Activated CD4-positive, alpha-beta memory T cell treated with anti-CD3 and anti-CD28 coated beads for 36 hours (primary cell): ENCODE measurements at places on chromosomes 7 and 10.

DNA sequence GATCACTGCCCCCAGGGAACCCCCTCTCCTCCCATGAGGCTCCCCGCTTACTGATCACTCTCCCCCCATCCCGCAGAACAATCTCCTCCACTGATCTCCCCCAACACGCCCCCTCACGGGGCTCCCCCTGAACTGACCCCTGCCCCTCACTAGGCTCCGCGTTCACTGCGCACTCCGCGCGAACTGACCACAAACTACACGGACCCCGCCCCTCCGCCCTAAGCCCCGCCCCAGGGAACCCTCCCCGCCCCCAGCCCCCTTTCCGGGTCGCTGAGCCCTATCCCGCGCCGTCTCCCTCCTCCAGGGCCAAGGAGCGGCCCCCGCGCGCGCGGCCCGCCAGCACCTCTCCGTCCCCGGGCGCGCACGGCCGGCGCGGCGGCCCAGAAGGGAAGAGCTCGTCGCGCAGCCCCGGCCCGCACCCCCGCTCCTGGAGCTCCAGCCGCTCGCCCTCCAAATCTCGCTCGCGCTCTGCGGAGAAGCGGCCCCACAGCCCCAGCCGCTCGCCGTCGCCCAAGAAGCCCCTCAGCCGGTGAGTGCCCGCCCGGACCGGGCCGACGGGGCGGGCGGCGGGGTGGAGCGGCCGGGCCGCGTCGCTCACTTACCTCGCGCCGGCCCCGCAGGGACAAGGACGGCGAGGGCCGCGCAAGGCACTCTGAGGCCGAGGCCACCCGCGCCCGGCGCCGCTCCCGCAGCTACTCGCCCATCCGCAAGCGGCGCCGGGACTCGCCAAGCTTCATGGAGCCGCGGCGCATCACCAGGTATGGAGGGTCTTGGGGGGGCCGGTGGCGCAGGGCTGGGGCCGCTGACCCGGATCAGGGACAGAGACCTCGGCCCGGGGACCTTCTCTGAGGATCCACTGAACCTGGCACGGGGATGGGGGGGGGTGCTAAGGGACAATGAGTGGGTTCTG is 19.9 kb upstream of the HSPB1 start:
- no peak for DNase-seq
- no peaks in the 10 kb centered on the region for H3K36me3 ChIP-seq
- no peak overlapping the region for H3K27ac ChIP-seq

- no peaks in the 10 kb centered on the region for H3K4me1 ChIP-seq
- H3K27ac ChIP-seq, result no peak overlapping the region
- DNase-seq, result no peak
Observed at GRCh38 chr10:90930070-90930837, 9.4 kb upstream of the ANKRD1 start.

DNA sequence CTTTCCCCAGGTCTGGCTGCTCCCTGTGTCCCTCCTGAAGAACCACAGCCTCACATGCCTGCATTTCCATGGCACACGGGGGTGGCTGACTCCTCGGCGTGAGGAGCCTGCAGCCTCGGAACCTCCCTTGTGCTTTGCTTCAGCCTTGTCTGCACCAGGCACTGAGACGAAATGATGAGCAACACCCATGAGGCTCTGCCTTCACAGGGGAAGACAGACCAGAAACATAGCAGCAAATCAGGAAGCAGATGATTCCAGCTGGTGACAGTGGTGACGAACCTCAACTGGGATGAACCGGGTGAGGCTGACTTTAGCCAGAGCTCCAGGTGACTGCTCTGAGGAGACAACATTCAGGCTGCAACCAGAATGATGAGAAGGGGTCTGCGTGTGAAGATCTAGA is 84.5 kb upstream of the SMNDC1 start:
- no peak for DNase-seq
- H3K27me3 ChIP-seq, result no peaks in the 10 kb centered on the region
- no peak overlapping the region for H3K4me3 ChIP-seq
- peaks cover 33% of the 10 kb centered on the region for H3K4me1 ChIP-seq

GRCh38 chr10:52571516-52572182 is 200.9 kb downstream of the MBL2 start:
- H3K4me1 ChIP-seq, result no peaks in the 10 kb centered on the region
- no peaks in the 10 kb centered on the region for H3K27me3 ChIP-seq
- H3K36me3 ChIP-seq, result no peaks in the 10 kb centered on the region
- H3K27ac ChIP-seq, result no peak overlapping the region
- DNase-seq, result no peak
- H3K4me3 ChIP-seq, result no peak overlapping the region

DNA sequence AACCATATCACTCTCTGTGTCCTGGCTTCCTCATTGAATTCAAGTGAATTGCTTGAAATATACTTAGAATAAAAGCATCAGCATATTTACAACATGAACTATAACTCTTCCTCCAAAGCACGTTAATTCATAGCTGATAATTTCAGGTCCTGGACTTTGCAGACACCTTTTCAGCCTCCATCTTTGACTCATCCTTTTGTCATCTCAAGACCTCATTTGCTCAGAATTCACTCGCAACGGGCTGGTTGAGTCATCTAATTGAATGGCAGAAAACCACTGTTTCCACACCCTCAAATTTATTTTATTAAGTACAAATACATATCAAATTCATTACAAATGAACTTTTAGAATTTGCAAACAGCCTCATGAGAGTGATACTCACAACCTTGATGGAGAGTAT is 545.7 kb downstream of the GATA3 start:
- H3K27me3 ChIP-seq, result peaks cover 10% of the 10 kb centered on the region
- DNase-seq, result peak; percentile 43
- H3K36me3 ChIP-seq, result no peaks in the 10 kb centered on the region

DNA sequence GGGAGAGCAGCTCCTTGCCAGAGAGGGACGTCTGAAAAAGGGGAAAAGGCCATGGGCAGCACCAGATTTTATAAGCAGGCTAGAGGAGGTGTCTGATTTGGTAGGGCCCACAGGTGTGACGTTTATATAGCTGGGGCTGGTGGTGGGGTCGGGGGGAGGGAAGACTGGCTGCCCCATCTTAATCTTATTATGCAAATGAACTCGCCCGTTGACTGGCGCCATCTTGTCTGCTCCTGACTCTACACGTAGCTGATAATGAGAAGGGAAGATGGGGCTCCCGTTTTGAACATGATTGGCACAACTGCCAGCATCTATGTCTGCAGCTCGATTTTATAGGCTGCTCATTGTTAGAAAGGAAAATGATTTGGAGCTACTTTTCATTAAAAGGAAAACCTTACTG is 28.6 kb upstream of the CADPS2 start:
- H3K27me3 ChIP-seq, result no peaks in the 10 kb centered on the region
- DNase-seq, result no peak
- H3K4me1 ChIP-seq, result no peaks in the 10 kb centered on the region
- H3K27ac ChIP-seq, result no peak overlapping the region
- no peaks in the 10 kb centered on the region for H3K36me3 ChIP-seq

- DNase-seq, result no peak
- H3K4me3 ChIP-seq, result peak overlapping the region; percentile 58
- H3K36me3 ChIP-seq, result no peaks in the 10 kb centered on the region
- H3K4me1 ChIP-seq, result peaks cover 7% of the 10 kb centered on the region
- H3K27me3 ChIP-seq, result peaks cover 51% of the 10 kb centered on the region
- H3K27ac ChIP-seq, result no peak overlapping the region
Observed at GRCh38 chr7:42238709-42239366, 1.8 kb upstream of the GLI3 start.
